ENCODE measurements at places on chromosomes 5 and 9.

- H3K36me3 ChIP-seq: no peaks in the 10 kb centered on the region
- H3K27ac ChIP-seq: no peak overlapping the region
- H3K27me3 ChIP-seq: no peaks in the 10 kb centered on the region
- DNase-seq: no peak
- H3K4me3 ChIP-seq: no peak overlapping the region
Measured at GRCh38 chr5:160183075-160183474, 46.2 kb upstream of the FABP6 start.

DNA sequence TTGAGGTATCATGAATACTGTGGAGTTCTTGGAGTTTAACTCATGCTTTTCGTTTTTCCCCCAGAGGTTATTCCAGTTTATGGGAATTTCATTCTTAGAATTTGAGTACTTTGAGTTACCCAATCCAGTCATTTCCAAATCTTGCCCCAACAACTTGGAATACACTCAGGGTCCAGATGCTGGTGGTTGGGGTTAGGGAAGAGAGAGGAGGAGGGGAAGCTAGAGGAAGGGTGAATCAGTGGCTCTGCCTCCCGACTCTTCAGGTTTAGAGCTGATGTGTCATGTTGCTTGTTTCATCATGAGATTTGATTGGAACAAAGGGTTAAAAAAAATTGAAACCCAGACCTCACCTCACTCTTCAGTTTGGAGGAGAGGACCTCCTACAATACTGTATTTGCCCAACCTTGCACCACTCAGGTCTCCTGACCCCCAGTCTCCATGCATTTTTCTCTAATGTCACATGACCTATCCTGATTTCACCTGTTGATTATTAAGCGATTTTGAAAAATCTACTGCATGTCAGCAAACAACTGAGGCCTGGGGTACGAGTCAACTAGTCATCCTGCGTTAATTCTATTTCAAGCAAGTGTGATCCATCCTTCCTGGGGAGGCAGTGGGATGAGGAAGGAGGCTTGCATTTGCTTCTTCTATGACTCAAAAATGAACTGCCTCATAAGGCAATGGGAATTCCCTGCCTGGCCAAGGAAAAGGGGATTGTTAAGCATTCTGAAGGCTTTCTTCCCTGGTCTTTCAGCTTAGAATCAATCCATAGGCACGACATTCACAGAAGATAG lies 6.2 kb upstream of the SLC1A3 start:
- no peaks in the 10 kb centered on the region for H3K36me3 ChIP-seq
- H3K4me1 ChIP-seq: no peaks in the 10 kb centered on the region
- DNase-seq: no peak
- no peak overlapping the region for H3K27ac ChIP-seq

DNA sequence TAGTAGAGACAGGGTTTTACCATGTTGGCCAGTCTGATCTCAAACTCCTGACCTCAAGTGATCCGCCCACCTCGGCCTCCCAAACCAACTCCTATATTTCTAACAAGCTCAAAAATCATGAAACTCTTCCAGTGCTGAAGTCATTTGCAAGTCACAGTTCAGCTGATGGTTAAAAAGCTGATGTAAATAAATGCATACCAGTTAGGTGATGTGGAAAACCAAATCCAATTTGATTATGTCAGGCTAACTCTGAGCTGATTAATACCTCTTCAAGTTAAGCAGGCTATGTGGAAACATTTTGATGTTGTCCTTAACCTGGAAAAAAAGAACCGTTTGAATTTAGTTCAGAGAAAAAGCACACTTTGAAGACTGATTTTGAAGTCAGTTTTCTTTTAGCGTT lies 51.0 kb downstream of the TMEM252 start:
- peaks cover 12% of the 10 kb centered on the region for H3K27me3 ChIP-seq
- H3K4me3 ChIP-seq: no peak overlapping the region
- H3K4me1 ChIP-seq: no peaks in the 10 kb centered on the region
- H3K36me3 ChIP-seq: no peaks in the 10 kb centered on the region
- DNase-seq: no peak

- no peaks in the 10 kb centered on the region for H3K27me3 ChIP-seq
- DNase-seq: no peak
Measured at GRCh38 chr9:92942688-92943616, 4.4 kb upstream of the FGD3 start.

DNA sequence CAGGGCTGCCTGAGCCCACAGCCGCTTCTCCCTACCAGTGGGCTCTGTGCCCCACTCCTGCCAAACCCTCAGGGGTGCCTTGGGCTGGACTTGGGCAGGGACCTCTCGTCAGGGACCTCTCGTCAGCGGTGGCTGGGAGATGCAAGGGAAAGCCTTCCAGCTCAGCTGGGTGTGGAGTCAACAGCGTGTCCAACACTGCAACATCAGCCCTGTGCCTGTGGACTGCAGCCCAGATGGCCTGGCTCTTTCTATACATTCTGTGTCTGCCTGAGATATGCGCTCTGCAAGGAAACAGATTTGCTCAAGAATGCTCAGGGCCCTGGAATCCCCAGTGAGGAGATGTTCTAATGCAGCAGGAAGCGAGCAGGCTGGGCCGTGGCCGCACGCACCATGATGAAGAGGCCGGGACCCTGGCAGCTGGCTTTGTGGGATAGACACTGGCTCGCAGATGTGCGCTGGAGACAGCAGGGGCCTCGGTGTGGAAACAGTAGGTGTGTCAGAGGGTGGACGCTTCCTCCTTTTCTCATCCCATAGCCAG lies 85.0 kb upstream of the COL5A1 start:
- H3K27ac ChIP-seq: no peak overlapping the region
- no peak for DNase-seq
- no peaks in the 10 kb centered on the region for H3K4me1 ChIP-seq
- H3K27me3 ChIP-seq: peaks cover 2% of the 10 kb centered on the region
- H3K36me3 ChIP-seq: no peaks in the 10 kb centered on the region
- H3K4me3 ChIP-seq: no peak overlapping the region

DNA sequence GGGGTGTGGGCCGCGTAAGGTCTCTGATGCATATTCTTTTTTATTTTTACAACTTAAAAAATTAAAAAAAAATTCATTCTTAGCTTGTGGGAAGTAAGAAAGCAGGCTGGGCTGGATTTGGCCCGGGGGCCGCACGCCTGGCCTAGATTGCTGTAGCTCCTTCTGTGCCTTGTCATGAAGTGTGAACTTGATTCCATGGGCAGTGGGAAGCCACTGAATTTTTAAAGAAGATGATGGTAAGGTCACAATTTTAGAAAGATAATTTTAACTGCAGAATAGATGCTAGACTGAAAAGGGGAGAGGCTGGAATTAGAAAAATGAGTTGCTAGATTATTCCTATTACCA lies 56.1 kb downstream of the EHMT1 start:
- H3K36me3 ChIP-seq: no peaks in the 10 kb centered on the region
- DNase-seq: no peak
- no peaks in the 10 kb centered on the region for H3K27me3 ChIP-seq
- no peak overlapping the region for H3K27ac ChIP-seq
- H3K4me3 ChIP-seq: no peak overlapping the region

DNA sequence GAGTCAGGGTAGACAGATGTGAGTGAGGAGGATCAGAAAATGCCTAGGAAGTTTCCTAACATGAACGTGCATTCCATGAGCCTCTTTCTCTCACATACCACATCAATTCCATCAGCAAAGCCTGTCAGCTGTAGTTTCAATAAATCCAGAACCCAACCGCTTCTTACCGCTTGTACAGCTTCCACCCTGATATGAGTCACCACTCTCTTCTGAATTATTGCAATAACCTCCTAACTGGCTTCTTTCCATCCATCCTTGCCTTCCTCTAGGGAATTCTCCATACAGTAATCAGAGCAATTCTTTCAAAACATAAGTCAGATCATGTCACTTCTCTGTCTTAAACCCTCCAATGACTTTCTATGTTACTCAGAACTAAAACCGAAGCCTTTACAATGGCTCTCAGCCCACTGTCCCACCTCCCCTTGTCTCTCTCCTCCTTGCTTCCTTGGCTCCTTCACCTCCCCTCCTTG lies 8.1 kb upstream of the RAD23B start:
- no peak overlapping the region for H3K4me3 ChIP-seq
- H3K36me3 ChIP-seq: no peaks in the 10 kb centered on the region
- no peak for DNase-seq

- DNase-seq: no peak
- H3K27ac ChIP-seq: no peak overlapping the region
- H3K4me3 ChIP-seq: no peak overlapping the region
- H3K4me1 ChIP-seq: no peaks in the 10 kb centered on the region
Measured at GRCh38 chr9:114138552-114138971, 16.8 kb upstream of the COL27A1 start.

DNA sequence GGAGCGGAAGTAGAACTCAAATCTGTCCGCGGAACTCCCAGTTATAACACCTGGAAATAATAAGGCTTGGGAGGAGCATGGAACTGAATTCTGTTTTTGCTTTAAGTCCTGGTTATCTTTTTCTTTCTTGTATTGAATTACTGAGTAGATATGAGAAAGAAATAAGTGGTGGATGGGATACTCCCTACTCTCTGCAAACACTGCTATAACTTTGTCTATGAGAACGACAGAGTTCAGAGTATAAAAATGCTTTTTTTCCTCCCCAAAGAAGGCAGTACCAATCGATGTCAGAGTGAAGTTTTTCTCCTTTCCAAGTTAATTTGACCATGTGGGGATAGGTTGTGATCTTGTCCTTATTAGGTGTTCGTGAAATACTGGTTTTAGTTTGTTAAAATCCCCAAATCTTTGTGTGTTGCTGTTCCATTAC lies 1.2 kb downstream of the RIC1 start:
- H3K4me3 ChIP-seq: peak overlapping the region; percentile 96
- peak overlapping the region; percentile 93 for H3K27ac ChIP-seq
- no peaks in the 10 kb centered on the region for H3K36me3 ChIP-seq
- H3K4me1 ChIP-seq: peaks cover 38% of the 10 kb centered on the region
- no peak for DNase-seq

DNA sequence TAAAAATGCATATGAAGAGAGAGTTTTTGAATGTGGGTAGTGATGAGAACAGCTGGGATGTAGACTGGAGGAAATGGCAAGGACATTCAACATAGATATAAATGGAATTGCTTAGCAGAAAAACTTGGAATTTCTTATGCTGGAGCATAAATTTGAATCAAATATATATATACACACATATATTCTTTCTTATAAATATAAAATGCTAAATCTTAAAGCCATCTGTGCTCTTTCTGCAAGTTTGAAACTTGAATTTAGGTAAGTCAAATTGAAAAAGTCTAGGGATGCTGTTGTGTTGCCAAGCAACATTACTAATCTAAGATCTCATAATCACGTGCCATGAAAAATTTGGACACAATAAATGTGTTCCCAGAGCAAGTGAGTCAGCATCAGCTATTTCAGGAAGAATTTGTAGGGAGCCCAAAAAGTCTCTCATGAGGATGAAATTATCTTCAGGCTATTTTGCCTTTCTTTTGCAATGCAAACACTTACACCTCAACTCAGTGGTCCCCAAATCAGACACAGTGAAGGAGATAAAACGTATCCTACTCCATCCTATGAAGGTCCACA lies 58.4 kb upstream of the ALDH1A1 start:
- H3K4me3 ChIP-seq: no peak overlapping the region
- no peaks in the 10 kb centered on the region for H3K27me3 ChIP-seq
- H3K27ac ChIP-seq: no peak overlapping the region
- DNase-seq: no peak
- no peaks in the 10 kb centered on the region for H3K4me1 ChIP-seq

- H3K27me3 ChIP-seq: no peaks in the 10 kb centered on the region
- H3K4me1 ChIP-seq: no peaks in the 10 kb centered on the region
- no peak for DNase-seq
- H3K27ac ChIP-seq: no peak overlapping the region
Measured at GRCh38 chr5:5066276-5067186, 73.6 kb upstream of the ADAMTS16 start.

DNA sequence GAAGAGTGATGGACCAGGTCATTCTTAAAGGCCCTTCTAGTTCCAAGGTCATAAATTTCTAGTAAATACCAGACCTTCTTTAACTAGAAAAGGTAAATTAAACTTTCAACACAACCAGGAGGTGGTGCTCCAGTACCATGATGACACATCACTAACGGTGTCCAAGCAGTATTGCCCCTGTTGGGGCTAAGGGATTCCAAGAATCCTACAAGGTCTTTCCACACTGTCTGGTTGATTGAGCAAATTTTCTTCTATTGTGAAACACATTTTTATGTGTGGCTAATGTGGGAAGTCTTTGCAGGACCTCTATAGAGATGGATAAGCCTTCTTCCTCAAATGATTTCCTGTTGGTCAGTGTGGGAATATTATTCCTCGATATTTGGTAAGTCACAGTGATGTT lies 459.6 kb upstream of the PAPPA start:
- H3K4me1 ChIP-seq: no peaks in the 10 kb centered on the region
- H3K36me3 ChIP-seq: no peaks in the 10 kb centered on the region
- no peak overlapping the region for H3K27ac ChIP-seq
- no peak for DNase-seq
- H3K27me3 ChIP-seq: no peaks in the 10 kb centered on the region

DNA sequence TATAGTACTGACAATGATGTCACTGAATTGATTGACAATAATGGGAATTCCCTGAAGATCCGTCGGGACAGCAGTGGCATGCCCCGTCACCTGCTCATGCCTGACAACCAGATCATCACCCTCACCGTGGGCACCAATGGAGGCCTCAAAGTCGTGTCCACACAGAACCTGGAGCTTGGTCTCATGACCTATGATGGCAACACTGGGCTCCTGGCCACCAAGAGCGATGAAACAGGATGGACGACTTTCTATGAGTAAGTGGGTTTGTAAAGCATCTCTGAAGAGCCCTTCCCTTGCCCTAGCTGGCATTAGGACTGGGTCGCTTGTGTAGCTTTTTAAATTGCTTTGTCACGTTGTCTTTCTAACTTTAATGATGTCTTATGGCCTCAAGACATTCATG lies 72.7 kb upstream of the WWC1 start:
- no peak overlapping the region for H3K4me3 ChIP-seq
- no peak overlapping the region for H3K27ac ChIP-seq
- no peak for DNase-seq

Data from B cell (primary cell).